Stimulated activated CD4-positive, alpha-beta T cell treated with anti-CD3 and anti-CD28 coated beads, Interleukin-15, amount 100 ng/mL, for 24 hours (primary cell): ENCODE measurements at places on chromosomes 4 and X.

DNA sequence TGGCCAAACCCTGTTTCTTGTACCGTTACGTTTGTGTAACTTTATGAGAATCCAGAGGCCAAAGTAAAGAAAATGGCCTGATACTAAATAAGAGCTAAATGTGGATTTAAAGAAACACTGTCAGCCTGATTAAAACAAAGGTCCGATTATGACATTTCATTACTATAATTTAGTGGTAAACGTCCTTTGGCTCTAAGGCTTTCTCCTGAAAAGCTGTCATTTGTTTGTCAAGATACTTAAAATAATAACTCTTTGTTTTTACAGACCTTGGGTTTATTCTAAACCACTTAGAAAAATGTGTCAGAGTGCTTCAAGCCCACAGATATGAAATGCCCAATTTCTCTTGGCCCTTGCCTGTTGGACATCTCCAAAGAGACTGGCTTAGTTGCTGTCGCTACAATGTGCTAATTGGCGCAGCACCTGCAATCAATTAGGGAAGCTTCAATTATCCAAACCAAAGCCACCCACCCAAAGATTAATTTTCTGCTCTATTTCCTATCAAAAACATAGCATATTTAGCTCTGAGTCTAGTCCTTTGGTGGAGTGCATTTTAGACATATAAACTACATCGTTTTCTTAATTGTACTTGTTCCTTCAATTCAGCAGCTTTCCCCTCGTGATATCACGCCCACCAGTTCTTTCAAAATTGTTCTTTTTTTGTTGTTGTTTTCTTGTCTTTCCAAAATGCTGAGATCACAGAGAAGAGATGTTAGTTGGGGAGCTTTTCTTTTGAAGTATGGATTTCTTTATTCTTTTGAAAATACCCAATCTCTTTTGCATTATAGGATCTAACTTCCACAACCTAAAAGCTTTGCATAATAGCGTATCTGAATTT is 13.6 kb downstream of the SMIM20 start:
- DNase-seq, result no peak

- DNase-seq, result no peak
These were observed 41.0 kb upstream of the ZNF330 start for GRCh38 chr4:141179474-141180373.

- no peak for DNase-seq
These were observed 88.6 kb downstream of the HPRT1 start for GRCh38 chrX:134548257-134549201.

GRCh38 chrX:148995661-148996060 is 495.2 kb downstream of the AFF2 start:
- no peak for DNase-seq

DNA sequence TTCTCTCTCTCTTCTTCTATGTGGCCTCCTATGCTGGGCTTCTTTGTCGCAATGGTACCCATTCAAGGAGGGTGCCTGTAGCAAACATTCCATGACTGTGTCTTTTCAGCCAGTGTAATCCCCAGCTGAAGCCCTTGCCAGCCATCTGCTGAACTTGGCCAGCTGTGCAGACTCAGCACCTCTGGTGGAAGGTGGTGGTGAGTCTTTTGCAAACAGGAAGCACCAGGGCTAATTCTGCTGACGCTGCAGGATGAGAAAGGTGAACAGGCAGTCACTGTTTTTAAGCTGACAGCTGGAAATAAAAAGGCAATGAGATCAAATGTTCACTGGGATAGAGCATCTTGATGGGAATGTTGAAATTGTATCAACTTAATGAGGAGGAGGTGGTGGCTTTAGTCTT is 298.7 kb upstream of the CLNK start:
- peak; percentile 2 for DNase-seq

GRCh38 chr4:33649015-33649414 is 2595.3 kb downstream of the ARAP2 start:
- no peak for DNase-seq
